A172 (cell line): ENCODE measurements at places on chromosomes 16 and 17. TPM values are rescaled to one million over a fixed set of nuclear protein-coding genes. Genes with fewer than 3 reads are reported as not detected.

The GP1BA gene
- total RNA-seq: 0.17 TPM in 1 of 2 replicates, not detected in the other

The DHRS7C gene
- total RNA-seq: not detected in 2 replicates

The SPNS2 gene
- total RNA-seq: 28.3 and 28.5 TPM in 2 replicates

The CD300H gene
- not detected in 2 replicates for total RNA-seq

The NPIPB6 gene
- total RNA-seq: 1.2 TPM in 1 of 2 replicates, not detected in the other

The IL34 gene
- 7.8 and 10.5 TPM in 2 replicates for total RNA-seq

The DCAKD gene
- total RNA-seq: 33.0 and 34.8 TPM in 2 replicates

The CNGB1 gene
- total RNA-seq: 0.12 TPM in 1 of 2 replicates, not detected in the other

The CACNB1 gene
- 4.0 and 4.5 TPM in 2 replicates for total RNA-seq

The CES5A gene
- total RNA-seq: not detected in 2 replicates

The NPIPA3 gene
- total RNA-seq: 0.50 and 0.72 TPM in 2 replicates

The SLC22A31 gene
- not detected in 2 replicates for total RNA-seq

The ARSG gene
- 0.77 and 5.6 TPM in 2 replicates for total RNA-seq

The LLGL1 gene
- total RNA-seq: 41.7 and 47.2 TPM in 2 replicates

The LYRM9 gene
- total RNA-seq: 5.2 and 11.6 TPM in 2 replicates

The CBX4 gene
- 17.2 and 20.5 TPM in 2 replicates for total RNA-seq

The NKIRAS2 gene
- total RNA-seq: 48.6 and 51.8 TPM in 2 replicates

The USP10 gene
- total RNA-seq: 76.5 and 106 TPM in 2 replicates

The TMC5 gene
- not detected in 2 replicates for total RNA-seq

The KANSL1 gene
- 21.6 and 24.9 TPM in 2 replicates for total RNA-seq

The OR2C1 gene
- not detected in 2 replicates for total RNA-seq

The SRL gene
- not detected in 2 replicates for total RNA-seq

The ABAT gene
- 0.05 and 0.36 TPM in 2 replicates for total RNA-seq

The PDIA2 gene
- 0.29 and 0.41 TPM in 2 replicates for total RNA-seq

The RPUSD1 gene
- 58.3 and 70.0 TPM in 2 replicates for total RNA-seq

The GOT2 gene
- total RNA-seq: 97.4 and 99.1 TPM in 2 replicates

The SLC16A6 gene
- 0.48 and 5.3 TPM in 2 replicates for total RNA-seq

The PER1 gene
- 6.9 and 7.5 TPM in 2 replicates for total RNA-seq

The SLC5A11 gene
- total RNA-seq: 0.05 TPM in 1 of 2 replicates, not detected in the other

The MYH3 gene
- total RNA-seq: 3.9 and 5.6 TPM in 2 replicates

The RPGRIP1L gene
- 8.7 and 9.2 TPM in 2 replicates for total RNA-seq

The MGAT5B gene
- 11.7 and 16.7 TPM in 2 replicates for total RNA-seq

The TBC1D3I gene
- 0.22 TPM in 1 of 2 replicates, not detected in the other for total RNA-seq

The GAST gene
- not detected in 2 replicates for total RNA-seq

The CA5A gene
- not detected in 2 replicates for total RNA-seq

The MYL11 gene
- total RNA-seq: not detected in 2 replicates

The GFAP gene
- total RNA-seq: not detected in 2 replicates

The CLEC18C gene
- total RNA-seq: 3.3 and 3.6 TPM in 2 replicates

The FMNL1 gene
- total RNA-seq: 36.3 and 44.8 TPM in 2 replicates

The TEKT1 gene
- total RNA-seq: not detected in 2 replicates

The HSPB9 gene
- not detected in 2 replicates for total RNA-seq

The CCL1 gene
- not detected in 2 replicates for total RNA-seq

The TLCD2 gene
- total RNA-seq: 0.45 and 0.50 TPM in 2 replicates

The BCL6B gene
- total RNA-seq: 0.07 TPM in 1 of 2 replicates, not detected in the other

The ARMC5 gene
- 17.7 and 18.6 TPM in 2 replicates for total RNA-seq

The DYNLRB2 gene
- total RNA-seq: not detected in 2 replicates

The TSR1 gene
- total RNA-seq: 66.9 and 86.7 TPM in 2 replicates

The TNFRSF13B gene
- not detected in 2 replicates for total RNA-seq

The BRIP1 gene
- total RNA-seq: 18.4 and 25.5 TPM in 2 replicates

The TPPP3 gene
- total RNA-seq: 0.31 TPM in 1 of 2 replicates, not detected in the other

The ALOX15B gene
- 0.14 TPM in 1 of 2 replicates, not detected in the other for total RNA-seq

The OR3A3 gene
- total RNA-seq: not detected in 2 replicates
